ENCODE measurements at places on chromosomes 2 and 18. TPM values are rescaled to one million over a fixed set of nuclear protein-coding genes. Genes with fewer than 3 reads are reported as not detected.

The PCARE gene
- not detected for total RNA-seq

The SNORC gene
- 1.6 TPM for total RNA-seq

The AMMECR1L gene
- 11.2 TPM for total RNA-seq

The ABCG8 gene
- not detected for total RNA-seq

The ALLC gene
- not detected for total RNA-seq

The REG3G gene
- total RNA-seq = not detected

The ST6GAL2 gene
- total RNA-seq = 13.1 TPM

The ALPI gene
- total RNA-seq = not detected

The AGXT gene
- total RNA-seq = not detected

The PJVK gene
- 1.2 TPM for total RNA-seq

The CRACDL gene
- total RNA-seq = 0.24 TPM

The CXCR1 gene
- total RNA-seq = not detected

The ITPRIPL1 gene
- 8.8 TPM for total RNA-seq

The CENPA gene
- 34.0 TPM for total RNA-seq

The DQX1 gene
- total RNA-seq = 0.78 TPM

The PDCD1 gene
- total RNA-seq = 2.8 TPM

The HOXD3 gene
- total RNA-seq = not detected

The WNT10A gene
- 0.33 TPM for total RNA-seq

The DNAJC5G gene
- total RNA-seq = not detected

The FLACC1 gene
- total RNA-seq = not detected

The FTCDNL1 gene
- 0.59 TPM for total RNA-seq

The CYP27A1 gene
- 14.3 TPM for total RNA-seq

Measured in H7 (cell line).